ENCODE measurements at places on chromosomes 2 and 18.

DNA sequence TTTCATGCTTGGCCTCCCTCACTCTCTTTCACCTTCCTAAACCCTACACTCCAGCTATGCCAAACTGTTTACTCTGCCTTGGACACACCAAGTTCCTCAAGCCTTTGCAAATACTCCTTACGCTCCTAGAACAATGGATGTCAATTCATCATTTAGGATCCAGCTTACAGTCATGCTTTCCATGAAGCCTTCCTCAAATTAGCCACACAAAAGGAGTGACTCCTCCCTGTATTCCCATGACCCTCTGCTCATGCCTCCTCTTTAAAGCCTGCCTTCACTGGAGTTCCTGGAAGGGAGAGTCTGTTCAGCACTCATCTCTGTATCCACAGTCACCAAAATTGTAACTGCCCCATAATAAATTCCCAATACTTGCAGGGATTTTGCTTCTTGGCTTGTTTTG, 721 bp upstream of the EHD3 start:
- no peak for DNase-seq

DNA sequence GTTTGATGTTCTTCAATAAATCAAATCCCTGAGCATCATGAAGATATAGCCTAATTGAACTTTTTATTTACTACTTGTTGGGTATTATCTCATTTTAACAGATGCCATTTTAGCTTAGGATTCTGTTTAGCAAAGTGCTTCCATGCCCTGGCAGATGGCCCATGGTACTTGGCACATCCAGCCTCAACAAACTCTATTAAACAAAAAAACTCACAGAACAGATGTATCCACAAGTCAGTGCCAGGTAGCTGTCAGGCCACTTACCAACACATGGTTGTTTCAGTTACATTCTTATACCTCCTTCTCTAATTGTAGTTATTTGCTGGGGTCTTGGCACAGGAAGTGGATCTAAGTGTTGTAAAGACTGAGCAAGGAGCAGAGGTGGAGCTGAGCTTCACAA, 29.6 kb downstream of the GAD1 start:
- no peak for DNase-seq

DNA sequence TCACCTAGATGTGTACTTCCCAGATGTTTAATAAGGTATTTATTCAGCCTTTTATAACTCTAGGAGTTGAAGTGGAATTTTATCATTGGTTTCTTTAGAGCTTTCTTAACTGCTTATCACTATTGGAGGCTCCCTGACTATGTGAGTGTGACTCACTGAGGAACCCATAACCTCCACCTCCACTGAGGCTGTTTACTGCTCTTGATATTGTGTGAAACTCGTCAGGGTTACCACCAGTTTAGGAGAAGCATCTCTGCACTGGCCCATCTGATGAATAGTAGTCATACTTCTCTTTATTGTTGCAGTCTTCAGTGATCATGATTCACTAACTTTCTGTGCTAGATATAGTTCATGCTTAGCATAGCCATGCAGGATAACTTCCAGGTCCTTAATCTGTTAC, 79.6 kb upstream of the UBXN4 start:
- DNase-seq = no peak

DNA sequence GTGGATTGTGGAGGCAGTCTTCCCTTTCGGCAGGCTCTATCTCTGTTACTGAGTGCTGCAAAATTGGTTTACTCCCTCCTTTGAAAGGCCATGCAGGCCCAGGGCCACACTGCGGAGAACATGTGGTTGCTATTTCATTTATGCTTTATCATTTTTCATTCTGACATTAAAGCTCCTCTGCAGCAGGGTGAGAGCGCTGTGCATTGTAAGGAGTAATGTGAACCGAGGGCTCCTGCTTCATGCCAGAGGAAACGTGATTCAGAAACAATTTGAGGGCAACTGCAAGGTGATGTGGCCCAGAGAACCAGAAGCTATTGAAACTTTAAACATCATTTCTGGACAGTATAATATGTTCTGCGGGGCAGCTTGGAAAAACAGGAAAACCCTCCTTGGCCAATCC, 341.6 kb upstream of the NT5C1B start:
- no peak for DNase-seq

- DNase-seq = no peak
These were observed 78.7 kb upstream of the OTX1 start for GRCh38 chr2:62971936-62972335.

DNA sequence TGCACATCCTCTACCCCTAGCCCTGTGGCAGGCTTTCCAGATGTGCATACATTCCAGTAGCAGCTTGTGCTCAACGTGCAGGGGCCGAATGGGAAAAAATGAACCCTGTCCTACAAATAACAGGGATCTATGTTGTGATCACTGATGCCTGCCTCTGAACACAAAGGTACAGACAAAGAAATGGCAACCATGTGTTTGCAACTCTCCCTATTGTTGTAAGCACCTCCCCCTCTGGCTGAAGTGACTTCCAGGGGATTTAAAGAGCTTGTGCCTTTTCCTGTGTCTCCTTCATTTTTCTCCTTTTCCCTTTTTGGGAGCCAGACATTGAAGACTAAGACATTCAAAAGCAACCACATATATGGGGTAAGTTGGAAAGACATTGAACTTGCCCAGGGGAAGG, 21.6 kb downstream of the ARHGAP25 start:
- DNase-seq = no peak

DNA sequence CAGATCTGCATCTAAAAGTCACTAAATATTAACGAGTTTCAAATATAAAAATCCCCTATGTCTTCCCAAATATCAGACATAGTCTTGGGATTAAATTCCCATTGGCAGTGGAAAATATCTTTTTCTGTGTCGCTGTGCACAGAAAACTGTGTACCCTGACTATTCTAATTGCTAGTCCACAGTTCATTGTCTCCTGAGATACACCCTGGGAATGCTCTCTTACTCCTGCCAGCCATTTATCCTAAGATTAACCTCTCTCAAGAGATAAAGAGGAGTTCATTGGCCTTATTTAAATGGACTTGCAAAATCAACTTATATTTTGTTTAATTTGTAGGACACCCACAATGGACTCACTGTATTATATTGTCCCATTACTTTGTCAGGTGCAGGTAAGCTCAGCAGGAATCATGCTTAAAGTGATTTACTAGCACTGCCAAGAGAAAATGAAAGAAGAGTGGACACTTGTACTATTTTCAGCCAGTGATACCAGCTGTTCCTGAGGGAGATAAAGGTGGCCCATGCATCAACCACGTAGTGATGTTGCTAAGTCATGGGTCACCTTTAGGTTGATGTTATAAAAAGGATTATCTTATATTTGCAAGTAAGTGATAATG, 553.8 kb downstream of the PIK3C3 start:
- DNase-seq = no peak

DNA sequence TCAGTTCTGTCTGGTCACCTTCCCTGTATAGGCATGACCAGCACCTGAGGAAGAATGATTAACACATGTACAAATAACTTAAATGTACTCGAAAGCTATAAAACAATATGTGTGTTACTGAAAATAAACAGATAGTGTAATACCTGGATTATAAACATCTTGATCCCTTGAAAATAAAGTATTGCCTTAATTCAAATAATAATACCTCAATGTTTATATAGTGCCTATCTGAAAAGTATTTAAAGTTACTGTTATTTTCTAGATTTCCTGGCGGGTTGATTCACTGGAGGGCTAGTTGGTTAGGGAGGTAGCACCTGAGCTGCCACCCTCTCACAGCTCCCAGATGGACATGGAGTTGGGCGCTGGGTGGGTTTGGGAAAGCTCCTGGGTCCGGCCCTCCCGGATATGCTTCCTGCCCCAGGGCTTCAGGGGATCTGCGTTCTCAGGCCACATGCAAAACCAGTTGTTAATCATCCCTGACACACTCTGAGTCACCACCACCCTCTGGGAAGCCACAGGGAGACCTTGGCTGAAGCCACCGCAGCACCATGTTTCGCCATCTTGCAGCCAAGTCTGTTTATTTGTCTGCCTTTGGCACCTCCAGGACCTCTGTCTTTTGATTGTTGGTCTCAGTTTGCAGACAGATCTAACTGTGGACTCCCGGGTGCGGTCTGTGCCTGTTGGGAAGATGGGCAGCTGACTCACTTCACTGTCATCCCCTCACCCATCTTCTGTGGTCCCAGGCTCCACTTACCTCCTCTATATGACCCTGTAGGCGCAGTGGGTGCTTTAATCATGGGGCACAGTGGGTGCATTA, 35.3 kb downstream of the RAB31 start:
- no peak for DNase-seq

- DNase-seq = no peak
These were observed 2.4 kb upstream of the MERTK start for GRCh38 chr2:111896024-111896423.

- DNase-seq = no peak
These were observed 661 bp upstream of the MGAT5 start for GRCh38 chr2:134253117-134253704.

GRCh38 chr2:28271231-28271918, 121.3 kb upstream of the FOSL2 start:
- no peak for DNase-seq

GRCh38 chr18:32251466-32251865, 61.6 kb downstream of the MEP1B start:
- no peak for DNase-seq

DNA sequence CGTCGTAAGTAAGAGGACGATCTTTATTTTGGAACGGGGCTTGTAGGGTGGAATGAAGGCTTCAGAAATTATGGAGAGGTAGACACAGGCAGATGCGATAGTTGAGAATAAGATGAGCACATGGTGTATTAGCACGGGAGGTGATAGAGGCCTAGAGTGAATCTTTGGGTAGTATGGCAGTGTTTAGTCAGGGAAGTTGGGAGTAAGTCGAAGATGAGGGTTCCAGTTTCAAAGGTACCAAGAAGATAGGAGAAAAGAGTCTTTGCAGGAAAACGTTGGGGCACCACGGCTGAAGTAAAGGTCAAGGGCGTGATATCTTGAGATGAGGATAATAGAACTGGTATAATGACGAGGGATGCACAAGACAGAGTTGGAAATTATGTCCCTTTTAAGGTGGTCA, 654 bp downstream of the PIK3C3 start:
- no peak for DNase-seq

GRCh38 chr2:1653956-1654695, 90.2 kb downstream of the PXDN start:
- no peak for DNase-seq

DNA sequence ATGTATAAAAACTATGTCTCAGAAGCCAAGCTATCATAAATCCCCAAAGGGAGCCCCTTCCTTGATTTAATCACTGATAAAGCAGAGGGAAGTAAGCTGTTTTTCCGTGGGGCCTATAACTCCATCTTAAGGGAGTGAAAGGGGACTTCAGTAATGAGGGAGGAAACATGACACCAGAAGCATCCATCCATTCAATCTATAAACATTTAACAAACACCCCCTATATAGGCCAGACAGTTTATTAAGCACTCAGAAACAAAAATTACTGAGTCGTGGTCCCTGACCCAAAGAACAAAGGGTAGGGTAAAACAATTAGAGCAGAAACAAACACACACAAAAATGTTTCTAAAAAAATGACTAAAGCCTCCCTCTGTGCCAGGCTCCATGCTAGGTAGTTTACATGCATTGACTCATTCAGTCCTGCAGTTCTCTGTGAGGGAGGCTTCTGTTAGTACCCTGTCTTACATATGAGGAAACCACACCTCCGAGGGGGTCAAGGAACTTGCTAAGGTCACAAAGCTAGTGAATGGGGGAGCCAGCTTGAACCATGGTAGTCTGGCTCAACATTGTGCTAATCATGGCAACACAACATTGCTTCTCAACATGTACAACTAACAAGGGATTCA, 472.1 kb downstream of the CDH2 start:
- no peak for DNase-seq

DNA sequence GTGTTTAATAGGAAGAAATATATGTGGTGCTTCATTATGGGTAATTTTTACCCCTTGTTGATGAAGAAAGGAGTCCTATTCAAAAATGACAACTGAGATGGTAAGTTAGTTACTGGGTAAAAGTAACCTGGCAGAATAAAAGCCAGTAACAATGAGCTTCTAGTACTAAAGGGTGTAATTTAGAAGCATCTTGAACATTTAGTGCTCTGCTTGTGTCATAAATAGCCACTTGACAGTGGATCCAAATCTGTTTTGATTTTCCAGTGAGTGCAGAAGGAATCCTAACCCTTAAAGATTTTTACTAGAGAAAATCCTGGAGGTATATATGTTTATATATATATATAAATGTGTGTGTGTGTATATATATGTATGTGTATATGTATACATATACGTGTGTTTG, 15.1 kb downstream of the COMMD1 start:
- DNase-seq = no peak

GRCh38 chr2:181972431-181973170, 13.1 kb upstream of the PPP1R1C start:
- DNase-seq = no peak

Data from activated CD4-positive, alpha-beta T cell treated with anti-CD3 and anti-CD28 coated beads, Interleukin-2, amount 50 U/mL, for 24 hours (primary cell).